Activated CD4-positive, alpha-beta memory T cell treated with anti-CD3 and anti-CD28 coated beads for 36 hours (primary cell): ENCODE measurements at places on chromosomes 12 and 14. TPM values are rescaled to one million over a fixed set of nuclear protein-coding genes. Genes with fewer than 3 reads are reported as not detected.

The CKB gene
- total RNA-seq, result 5.9 TPM

The PPP2R5C gene
- total RNA-seq, result 268 TPM

DNA sequence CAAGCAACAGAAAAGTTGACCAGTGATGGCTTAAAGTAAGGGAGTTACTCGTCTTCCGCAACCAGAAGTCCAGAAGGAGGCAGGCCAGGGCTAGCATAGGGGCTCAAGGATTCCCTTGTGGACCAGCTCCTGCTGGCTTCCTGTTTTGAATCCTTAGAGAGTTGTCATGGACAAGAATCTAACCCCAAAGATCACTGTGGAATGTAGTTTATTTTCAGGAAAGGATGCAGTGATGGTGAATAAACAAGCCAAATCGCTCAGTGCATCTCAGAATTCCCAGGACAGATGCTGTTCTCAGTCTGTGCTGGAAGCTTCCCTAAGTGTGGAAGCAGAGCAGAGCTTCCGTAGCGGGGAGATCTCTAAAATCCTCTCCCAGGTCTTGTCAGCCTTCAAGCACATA is 311.3 kb downstream of the C12orf75 start:
- H3K4me1 ChIP-seq, result no peaks in the 10 kb centered on the region
- H3K27ac ChIP-seq, result no peak overlapping the region
- DNase-seq, result no peak
- no peaks in the 10 kb centered on the region for H3K36me3 ChIP-seq
- H3K4me3 ChIP-seq, result no peak overlapping the region
- H3K27me3 ChIP-seq, result no peaks in the 10 kb centered on the region

GRCh38 chr12:88600272-88600671 is 20.0 kb upstream of the KITLG start:
- no peak overlapping the region for H3K27ac ChIP-seq
- H3K36me3 ChIP-seq, result no peaks in the 10 kb centered on the region
- H3K27me3 ChIP-seq, result no peaks in the 10 kb centered on the region

- peak overlapping the region; percentile 8 for H3K27ac ChIP-seq
- no peak overlapping the region for H3K4me3 ChIP-seq
- peaks cover 21% of the 10 kb centered on the region for H3K36me3 ChIP-seq
- DNase-seq, result no peak
- H3K4me1 ChIP-seq, result peaks cover 3% of the 10 kb centered on the region
Observed at GRCh38 chr14:73180385-73180805, 44.1 kb downstream of the PSEN1 start.

DNA sequence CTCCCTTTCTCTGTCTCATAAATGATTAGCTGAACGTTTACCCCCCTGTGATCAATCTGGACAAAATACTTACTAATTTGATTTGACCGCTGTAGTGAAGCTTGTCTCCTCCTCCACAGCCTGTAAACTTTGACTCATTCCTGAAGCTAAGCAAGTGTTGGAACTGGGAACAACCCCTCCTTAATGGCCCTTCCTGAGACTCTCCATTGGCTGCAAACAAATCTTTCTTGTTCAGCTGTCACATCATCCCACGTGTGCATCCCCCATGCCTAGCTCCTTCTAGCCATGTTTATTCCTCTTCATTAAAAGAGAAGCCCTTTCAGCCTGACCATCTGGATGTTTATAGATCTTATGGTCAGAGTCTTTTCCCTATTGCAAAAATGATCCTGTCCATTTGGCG is 281.2 kb downstream of the RGS6 start:
- no peak overlapping the region for H3K4me3 ChIP-seq
- peaks cover 7% of the 10 kb centered on the region for H3K27me3 ChIP-seq
- H3K36me3 ChIP-seq, result no peaks in the 10 kb centered on the region

GRCh38 chr12:3921526-3921925 is 48.3 kb upstream of the PARP11 start:
- no peak overlapping the region for H3K27ac ChIP-seq
- H3K27me3 ChIP-seq, result no peaks in the 10 kb centered on the region
- H3K4me3 ChIP-seq, result no peak overlapping the region
- H3K36me3 ChIP-seq, result no peaks in the 10 kb centered on the region
- no peak for DNase-seq

GRCh38 chr14:24708684-24709083 is 74.7 kb upstream of the GZMB start:
- no peaks in the 10 kb centered on the region for H3K4me1 ChIP-seq
- no peaks in the 10 kb centered on the region for H3K36me3 ChIP-seq
- no peaks in the 10 kb centered on the region for H3K27me3 ChIP-seq
- DNase-seq, result no peak

GRCh38 chr12:63952995-63953394 is 108.5 kb downstream of the SRGAP1 start:
- no peaks in the 10 kb centered on the region for H3K27me3 ChIP-seq
- no peak overlapping the region for H3K27ac ChIP-seq
- H3K4me3 ChIP-seq, result no peak overlapping the region
- H3K36me3 ChIP-seq, result no peaks in the 10 kb centered on the region
